ENCODE measurements at places on chromosomes 16 and 17.

DNA sequence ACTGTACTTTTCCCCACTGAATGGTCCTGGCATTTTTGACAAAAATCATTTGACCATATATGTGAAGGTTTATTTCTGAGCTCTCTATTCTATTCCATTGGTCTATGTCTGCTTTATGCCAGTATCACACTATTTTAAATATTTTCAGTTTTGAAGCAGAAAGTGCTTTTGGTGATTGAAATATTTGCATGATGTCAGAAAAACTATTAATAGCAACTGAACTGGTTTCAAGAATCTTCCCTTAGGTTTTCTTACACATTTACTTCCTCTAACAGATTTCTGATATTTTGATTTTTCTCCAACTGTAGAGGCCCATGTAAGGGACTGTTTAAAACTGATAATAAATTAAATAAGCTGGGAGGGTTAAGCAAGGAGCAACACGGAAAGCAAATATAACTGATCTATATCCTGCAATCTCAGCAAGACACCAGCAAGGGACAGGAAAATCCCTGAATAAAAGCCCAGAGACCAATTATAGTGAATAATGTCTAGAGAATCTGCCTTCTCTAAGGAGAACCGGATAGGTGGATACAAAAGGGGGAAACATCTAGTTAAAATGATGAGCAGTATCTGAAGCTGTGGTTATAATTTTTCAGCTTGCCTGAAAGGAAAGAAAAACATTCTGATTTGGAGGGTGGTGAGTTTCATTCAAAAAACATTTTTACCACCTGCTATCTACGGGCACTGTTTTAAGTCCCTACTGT lies 80.9 kb upstream of the STAC2 start:
- no peak for DNase-seq

GRCh38 chr17:51869387-51869786 lies 289.1 kb downstream of the CA10 start:
- DNase-seq = peak; percentile 57

DNA sequence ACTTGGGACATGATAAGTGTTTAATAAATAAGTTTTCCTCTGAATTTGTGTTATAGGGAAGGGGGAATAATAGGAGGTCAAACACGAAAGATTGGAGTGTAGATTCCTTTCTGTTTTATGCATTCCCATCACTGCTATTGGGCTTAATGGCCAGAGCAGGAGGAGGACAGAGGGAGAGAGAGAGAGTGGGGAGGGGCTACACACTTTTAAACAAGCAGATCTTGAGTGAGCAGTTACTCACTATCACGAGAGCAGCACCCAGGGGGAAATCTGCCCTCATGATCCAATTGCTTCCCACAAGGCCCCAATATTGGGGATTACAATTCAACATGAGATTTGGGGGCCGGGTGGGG lies 505.0 kb downstream of the GRIN2A start:
- DNase-seq = no peak

- DNase-seq = no peak
Measured at GRCh38 chr17:68021963-68022362, 13.6 kb upstream of the KPNA2 start.

DNA sequence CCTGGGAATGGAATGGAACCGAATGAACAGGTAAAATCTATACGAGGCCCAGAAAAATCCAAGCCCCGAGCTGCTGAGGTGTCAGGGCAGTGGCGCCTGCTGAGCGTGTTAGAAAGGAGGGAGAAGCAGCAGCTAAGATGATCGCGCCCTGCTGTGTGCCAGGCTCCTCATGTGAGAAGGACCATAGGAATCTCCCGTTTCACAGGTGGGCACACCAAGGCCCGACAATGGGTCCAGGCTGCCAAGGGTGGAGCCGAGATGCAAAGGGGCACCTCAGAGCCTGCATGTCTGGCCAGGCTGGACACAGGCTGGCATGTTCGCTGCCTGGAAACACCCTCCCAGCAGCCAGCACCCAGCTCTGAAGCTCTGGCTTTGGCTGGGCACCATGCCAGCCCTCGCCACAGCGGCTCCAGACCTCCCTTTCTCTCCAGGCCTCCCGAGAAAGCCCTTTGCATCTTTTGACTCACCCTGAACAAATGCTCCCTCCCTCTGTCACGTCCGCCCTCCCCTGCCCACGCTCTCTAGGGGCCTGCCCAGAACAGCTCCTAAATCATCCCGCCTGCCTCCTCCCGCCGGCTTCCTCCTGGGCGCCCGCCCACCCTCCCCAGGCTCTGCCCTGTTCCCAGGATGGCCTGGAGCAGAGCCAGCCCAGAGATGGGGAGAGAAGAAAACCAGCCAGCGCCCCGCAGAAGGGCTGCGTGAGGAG lies 217.8 kb upstream of the GSE1 start:
- peak; percentile 78 for DNase-seq

DNA sequence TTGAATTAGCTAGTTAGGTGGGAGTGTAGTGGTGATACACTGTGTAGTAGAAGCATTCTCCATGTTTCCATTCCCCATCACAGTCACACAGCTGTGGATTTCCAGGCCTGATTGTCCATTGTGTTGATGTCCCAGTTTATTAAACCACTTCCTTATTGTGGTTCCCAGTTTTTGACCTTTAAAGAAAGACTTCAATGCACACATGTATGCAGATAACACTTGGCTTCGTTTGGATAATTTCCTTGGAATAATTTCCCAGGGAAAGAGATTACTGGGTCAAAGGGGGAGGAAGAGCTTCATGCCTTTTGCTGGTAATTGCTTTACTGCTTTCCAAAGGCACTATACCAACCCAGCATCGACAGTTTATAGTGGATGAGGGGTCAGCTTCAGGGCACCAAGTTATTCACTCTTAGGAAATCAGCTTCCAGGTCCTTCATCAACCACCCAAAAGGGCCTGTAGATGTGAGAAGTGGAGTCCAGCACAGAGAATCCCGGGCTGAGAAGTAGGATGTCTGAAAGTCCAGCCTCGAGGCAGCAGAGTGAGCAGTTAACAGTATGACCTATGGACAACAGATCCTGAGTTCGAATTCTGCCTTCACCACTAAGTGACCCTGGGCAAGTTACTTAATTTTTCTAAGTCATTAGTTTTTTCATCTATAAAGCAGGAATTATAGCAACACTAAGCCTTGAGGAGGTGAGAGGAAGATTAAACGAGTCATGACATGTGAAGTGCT lies 31.3 kb upstream of the TNS4 start:
- DNase-seq = no peak

DNA sequence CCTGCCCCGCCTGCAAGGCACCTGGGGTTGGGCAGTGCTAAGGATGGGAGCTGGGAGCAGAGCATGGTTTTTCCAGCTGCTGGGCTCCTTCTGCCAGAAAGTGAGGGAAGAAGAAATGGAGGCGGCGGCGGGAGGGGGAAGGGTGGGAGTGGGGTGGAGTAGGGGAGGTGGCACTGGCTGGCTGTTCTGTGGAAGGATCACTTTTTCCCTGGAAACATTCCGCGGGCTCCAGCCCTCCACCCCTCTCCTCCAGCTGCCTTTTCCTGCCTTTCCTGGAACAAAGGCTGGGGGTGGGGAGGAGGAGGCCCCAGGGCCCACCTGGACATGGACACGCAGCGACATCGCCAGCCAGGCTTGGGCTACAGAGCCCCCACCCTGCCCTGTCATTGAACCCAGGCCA lies 41.1 kb downstream of the CFAP20 start:
- DNase-seq = no peak

DNA sequence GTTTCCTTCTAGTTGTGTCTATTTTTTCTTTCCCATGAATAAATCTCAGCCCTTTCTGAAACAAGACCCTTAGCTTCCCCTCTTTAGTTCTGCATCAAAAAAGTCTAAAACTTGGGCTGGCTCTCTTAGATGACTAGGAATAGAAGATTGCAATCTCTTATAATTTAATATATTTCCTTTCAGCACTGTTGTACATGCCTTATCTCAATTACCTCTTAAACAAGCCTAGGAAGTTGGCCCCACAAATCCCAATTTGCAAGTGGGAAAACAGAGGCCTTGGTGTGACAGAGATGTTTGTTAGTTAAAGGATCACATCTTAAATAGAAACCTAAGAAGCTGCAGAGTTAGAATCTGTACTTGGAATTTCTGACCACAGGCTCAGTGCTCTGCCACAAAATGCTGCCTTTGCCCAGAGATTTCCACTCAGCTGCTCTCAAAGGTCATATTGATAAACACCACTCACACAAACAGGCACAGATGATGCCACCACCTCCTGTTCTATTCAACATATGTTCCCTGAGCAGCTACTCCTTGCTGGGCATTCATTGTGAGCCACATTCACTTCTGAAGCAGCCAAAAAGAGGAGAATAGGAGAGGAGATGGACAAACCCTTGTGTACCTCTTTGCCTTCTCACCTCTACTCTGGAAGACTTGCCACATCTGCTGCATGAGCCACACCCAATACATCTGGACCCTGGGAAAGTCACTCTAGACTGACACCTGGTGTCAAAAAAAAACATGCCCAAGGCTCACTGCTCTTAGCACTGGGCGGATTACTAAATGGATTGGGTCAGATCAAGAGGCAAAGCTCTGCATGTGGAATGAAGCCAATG lies 5.5 kb downstream of the CCDC182 start:
- DNase-seq = no peak

- no peak for DNase-seq
Measured at GRCh38 chr16:86681031-86681756, 102.8 kb downstream of the FOXL1 start.

DNA sequence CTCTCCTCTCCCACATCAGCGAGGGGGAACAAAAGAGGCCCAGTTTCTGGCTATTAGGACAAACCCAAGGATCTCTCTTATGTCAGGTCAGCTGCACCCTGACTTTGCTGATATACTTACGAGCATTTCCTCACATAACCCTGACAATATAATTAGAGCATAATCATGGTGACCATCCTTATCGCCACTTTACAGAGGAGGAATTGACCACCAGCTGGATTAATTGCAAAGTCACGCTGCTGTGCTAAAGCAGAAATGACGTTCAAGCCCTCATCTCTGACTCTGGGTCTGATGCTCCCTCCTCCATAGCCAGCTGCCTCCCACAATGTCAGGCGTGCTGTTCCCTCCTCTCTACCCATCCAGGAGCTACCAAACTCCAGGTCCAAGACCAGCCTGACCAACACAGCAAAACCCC lies 42.6 kb downstream of the TRARG1 start:
- no peak for DNase-seq

DNA sequence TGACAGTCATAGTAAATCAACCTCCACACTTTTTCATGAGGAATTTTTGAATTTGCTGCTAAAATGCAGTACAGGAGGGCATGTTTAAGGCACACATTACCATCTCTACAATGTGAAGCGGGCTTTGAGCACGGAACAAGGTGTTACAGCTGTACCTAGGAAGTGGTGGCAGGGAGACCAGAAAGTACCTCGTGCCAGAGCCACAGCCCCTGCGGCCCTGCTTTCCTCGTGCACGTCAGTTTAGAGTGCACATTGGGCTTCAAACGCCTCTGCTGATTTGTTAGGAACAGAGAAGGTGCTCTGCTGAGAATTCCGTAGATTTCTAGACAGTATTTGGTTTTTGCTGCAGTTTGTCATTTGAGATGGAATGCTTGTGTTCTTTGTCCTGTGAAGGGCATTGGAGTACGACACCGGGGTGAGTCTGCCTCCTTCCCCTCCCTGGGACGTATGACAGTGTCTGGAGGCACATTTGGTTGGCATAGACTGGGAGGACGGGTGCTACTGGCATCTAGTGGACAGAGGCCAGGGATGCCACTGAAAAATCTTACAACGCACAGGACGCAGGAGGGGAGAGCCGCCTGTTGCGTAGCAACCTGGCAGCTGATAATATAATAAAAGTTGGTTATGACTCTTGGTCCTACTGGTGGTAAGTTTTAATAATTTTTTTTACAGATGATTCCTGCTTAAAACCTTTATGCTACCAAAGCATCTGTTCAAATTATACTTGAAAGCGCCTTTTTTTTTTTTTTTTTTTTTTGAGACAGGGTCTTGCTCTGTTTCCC lies 9.1 kb downstream of the FOXK2 start:
- no peak for DNase-seq

Measured in left kidney (tissue), 8 donors.